NCI-H69 (cell line): ENCODE measurements at places on chromosomes 2 and 18.

DNA sequence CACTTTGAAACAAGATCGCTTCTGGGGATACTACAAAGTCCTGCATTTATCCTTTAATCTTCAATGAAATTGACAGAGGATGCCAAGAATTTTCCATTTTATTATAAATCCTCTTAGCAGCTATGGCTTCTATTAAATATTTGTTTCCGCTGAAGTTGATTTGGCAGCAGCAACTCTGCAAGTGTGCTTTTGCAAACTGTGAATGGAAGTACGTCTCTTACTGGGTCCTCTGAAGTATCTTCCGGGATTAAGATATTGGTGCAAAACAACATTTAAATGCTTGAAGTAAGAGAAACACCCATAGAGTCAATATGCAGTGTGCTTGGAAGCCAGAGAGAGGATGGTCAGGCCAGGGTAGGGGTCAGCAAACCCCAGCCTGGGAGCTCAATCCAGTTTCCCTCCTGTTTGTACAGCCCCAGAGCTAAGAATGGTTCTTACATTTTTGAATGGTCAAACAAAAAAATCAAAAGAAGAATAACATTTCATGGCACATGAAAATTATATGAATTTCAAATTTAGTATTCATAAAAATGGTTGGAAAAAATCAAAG lies 13.6 kb downstream of the CCDC68 start:
- no peak for DNase-seq

- DNase-seq: no peak
Measured at GRCh38 chr2:126913329-126913728, 14.6 kb downstream of the TEX51 start.

DNA sequence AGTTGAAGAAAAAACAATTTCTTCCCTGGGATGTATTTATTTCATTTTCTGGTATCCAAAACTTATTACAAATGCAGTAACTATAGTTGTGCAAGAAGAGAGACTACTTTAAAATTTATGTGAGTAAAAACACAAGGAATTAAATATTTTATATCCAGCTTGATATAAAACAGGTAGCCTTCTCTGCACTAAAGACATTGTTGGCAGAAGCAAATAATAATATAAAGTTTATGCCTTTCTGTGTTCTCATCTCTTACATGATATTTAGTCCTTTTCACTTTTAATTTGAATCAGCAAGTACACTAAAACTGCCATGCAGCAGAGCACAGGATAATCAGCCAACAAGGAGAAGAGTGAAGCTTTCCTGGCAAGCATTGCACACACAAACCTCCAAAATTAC lies 352.7 kb downstream of the ARL6IP6 start:
- DNase-seq: no peak

- DNase-seq: no peak
Measured at GRCh38 chr2:68340226-68341061, 20.7 kb upstream of the CNRIP1 start.

DNA sequence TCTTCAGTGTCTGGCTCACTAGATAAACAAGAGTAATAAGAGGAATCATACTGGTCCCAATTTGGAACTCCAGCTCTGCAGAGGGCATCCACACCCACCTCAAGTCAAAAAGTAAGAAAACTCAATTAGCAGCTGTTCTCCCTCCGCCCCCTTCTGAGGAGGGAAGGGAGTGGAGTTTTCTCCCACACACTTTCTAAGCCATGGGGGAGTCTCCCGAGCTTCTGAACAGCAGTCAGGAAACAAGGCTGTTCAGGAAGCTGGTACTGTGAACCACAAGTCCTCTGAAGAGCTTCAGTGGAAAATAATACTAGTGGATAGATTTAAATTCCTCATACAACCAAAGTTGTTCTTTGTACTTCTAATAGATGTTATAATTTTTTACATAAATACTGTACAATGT lies 32.9 kb upstream of the SPTBN1 start:
- DNase-seq: no peak

DNA sequence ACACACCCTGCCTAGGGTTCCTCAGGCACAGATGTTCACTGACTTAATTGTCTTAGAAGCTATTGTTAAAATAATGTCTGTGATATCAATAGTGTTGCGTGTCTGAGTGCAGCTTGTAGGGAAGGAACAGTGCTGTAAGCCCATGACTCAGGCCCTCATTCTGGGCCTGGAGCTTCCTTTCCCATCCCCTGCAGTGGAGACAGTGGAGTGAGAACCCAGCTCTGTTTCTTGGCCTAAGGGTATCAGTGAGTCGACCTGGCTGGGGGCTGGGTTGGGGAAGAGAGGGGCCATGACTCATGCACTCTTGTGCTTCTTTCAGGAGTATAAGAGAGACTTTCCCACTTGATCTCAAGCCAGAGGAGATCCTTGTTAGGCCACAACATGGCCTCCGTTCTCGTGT lies 106.8 kb downstream of the HRH4 start:
- DNase-seq: peak; percentile 46

- no peak for DNase-seq
Measured at GRCh38 chr2:144514616-144515091, 5.3 kb downstream of the ZEB2 start.

- DNase-seq: peak; percentile 62
Measured at GRCh38 chr18:35634323-35634722, 52.8 kb downstream of the GALNT1 start.

- DNase-seq: no peak
Measured at GRCh38 chr2:225998653-225999052, 599.1 kb downstream of the NYAP2 start.

GRCh38 chr18:8045884-8046281 lies 478.8 kb downstream of the PTPRM start:
- no peak for DNase-seq

DNA sequence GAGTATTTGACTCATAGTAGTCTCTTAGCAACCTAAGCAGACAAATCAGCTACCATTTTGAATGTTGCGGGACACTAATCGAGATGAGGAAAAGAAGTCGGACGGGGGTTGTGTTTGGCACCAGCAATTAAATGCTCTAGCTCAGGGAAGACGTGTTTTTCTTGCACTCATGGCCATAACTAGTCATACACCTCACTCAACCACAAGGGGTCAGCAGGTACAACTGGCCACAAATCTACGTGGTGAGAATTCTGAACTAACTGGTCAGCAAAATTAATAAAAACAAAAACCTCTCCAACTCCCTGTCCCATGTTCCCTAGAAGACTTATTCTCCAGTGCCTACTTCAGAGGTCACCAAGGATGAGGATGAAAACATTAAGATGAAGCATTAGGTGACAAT lies 1467.8 kb downstream of the DPP10 start:
- DNase-seq: no peak
